Fibroblast of skin of back (primary cell): ENCODE measurements at places on chromosomes 12 and 14.
A peak's percentile ranks its signal among the peaks of the same experiment; 100 is the strongest.

DNA sequence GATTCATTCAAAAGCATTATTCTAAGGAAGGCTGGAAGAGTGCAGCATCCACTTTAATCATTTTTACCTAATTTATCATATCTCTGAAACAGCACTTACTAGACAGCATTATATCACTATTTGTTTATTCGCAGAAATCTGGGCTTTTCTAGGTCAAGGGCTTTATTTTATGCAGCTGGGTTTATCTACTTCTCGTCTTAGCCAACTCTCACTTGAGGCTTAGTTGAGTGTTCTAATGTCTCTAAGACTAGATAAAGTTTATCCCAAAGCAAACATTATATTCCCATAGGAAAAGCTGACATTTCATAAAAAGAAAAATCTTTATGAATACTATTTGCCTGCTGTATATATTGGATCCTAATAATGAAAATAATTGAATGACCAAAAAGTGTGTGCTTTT, 720.8 kb upstream of the FLRT2 start:
- DNase-seq: no peak

GRCh38 chr14:101855958-101856357, 94.4 kb downstream of the PPP2R5C start:
- DNase-seq: no peak

DNA sequence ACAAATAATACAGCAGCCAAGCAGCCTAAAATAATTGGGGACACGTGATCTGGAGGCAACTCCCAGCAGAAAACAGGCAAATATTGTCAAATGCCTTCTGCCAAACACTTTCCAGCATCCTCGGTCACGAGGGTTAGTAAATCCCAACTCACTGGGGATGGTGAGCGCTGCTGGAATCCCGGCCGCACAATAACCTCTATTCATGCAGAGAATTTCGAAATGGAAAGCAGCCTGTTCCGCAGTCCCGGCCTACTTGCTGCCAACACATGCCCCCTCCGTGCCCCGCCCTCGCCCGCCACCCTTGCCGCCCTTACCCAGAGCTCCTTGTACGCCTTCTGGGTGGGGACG, 62.2 kb downstream of the RFX4 start:
- no peak for DNase-seq

DNA sequence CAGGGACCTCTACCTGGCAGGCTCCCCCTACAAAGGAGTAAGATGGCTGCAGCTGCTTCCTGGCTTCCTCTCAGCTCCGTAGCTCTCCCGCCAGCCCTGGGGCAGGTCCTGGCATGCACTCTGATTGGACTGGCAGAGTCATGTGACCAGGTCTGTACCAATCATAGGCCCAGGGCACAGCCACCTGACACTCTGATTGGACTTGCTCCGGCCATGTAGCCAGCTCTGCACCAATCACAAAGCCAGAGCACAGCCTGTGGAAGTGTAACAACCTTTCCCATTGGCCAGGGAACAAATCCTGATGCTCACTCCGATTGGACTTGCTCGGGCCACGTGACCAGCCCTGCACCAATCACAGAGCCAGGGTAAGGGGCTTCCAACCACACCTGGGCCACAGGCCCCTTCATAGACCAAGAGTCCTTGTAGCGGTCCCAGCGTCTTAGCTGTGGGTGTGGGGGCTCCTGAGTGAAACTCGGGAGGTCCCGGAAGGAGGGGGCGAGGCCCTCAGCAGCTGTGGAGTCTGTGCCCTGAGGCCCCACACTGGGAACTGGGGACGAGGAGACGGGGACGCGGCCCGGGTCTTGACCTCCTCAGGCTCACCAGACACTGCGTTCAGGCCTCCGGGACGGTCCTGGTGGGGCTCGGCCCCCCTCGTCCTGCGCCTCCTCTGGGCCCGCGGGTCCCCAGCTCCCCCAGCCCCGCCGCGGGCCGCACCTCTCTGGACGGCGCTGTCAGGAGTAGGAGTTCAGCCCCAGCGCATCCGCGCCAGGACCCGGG, 210.6 kb downstream of the ADGRD1 start:
- no peak for DNase-seq

- peak; percentile 62 for DNase-seq
Observed at GRCh38 chr12:107402041-107403022, 283.3 kb upstream of the PWP1 start.

DNA sequence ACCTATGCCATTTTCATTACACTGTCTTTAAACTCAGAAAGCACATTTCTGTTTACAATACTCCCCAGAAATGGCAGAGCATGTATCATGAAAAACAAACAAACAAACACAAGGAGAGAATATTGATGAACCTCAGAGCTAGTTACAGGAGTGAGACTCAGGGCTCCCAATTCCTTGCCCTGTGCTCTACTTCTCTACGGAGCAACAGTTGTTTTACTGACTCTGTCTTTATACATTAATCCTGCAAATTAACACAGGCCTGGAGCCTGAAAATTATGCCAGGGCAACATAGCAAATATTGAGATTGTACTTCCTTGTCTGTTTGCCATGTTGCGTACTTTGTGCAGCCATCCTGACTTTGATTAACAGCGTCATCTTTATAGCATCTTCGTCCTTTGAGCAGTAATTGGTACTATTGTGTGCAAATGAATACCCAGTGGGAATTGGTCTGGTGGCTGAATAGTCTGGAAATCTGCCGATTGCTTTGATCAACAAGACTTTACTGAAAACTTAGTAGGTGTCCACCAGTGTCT, 15.2 kb upstream of the AKAP6 start:
- DNase-seq: no peak

GRCh38 chr12:6772726-6773589, 638 bp downstream of the LAG3 start:
- no peak for DNase-seq

DNA sequence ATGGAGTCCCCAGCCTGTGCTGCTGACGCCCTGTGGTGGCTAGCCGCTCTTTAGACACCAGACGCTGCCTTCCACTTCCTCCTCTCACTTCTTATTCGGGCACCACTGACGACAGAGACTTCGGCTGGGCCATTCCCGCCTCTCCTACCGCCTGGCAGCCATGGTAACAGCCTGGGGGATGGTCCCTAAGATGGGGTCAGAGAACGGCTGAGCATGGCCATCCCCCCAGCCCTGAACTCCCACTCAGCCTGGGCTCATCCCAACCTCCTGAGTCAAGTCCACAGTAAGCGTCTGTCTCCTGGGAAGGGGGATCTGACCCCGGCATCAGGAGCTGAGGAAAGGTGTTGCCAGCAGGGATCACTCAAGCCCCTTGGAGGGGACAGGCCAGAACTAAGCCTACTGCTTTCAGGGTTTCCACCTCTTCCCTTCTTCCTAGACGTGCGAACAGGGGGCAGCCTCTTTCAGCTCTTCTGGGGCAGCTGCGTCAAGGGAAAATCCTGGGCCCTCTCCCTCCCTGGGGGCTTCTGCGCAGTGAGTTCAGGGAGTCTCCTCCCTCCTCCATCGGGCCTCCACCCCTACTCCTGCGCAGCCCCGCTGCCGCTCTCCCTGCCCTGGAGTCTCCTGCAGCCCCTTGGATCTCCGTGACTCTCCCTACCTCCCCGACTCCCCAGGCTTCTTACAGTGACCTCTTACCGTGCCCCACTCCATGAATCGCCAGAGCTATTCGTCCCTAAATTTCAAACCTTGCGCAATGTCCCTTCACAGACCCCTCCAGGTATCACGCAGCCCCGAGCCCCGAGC, 643 bp upstream of the TAMALIN start:
- no peak for DNase-seq

- peak; percentile 45 for DNase-seq
Observed at GRCh38 chr14:30607156-30607780, 14.9 kb upstream of the SCFD1 start.

GRCh38 chr12:55671746-55672145, 35.1 kb downstream of the OR10P1 start:
- DNase-seq: no peak

- DNase-seq: no peak
Observed at GRCh38 chr12:131042834-131043245, 89.1 kb downstream of the ADGRD1 start.

DNA sequence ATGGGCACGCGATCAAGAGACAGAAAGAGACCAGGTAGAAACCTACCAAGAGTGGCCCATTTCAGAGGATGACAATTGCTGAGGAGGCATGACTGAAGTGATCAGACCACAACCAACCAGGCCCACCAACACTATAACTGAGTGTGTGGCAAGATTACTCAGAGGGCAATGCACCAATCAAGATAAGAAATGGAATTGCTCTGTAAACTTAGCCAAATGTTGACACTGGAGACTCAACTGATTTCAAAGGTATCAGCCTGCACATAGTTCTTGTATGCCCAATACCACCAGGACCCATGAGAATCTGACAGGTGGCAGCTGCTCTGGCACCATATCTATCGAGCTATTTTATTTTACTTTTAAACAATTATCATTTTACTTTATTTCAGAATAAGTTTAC, 128.9 kb downstream of the FOXN3 start:
- DNase-seq: no peak

GRCh38 chr14:71606064-71606463, 326.2 kb upstream of the RGS6 start:
- DNase-seq: no peak

GRCh38 chr14:51473808-51474565, 177.7 kb upstream of the FRMD6 start:
- DNase-seq: peak; percentile 83

DNA sequence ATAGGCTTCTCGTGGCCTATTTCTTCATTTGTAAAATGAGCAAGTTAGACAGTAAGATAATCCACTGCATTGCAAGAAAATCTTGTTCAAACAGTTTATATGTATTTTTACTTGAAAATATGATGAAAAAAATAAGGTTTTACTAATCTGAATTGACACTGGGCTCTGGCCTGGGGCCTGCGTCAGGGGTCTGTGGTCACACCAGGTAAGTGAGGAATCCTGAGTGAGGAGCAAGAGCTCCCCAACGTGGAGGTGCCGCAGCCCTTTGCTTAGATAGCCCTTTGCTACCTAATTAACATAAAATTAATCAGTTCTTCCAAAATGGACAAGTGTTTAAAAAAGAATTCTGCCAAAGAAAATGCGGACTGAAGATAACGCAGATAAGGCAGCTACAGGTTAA, 39.1 kb upstream of the STAB2 start:
- DNase-seq: no peak

- DNase-seq: peak; percentile 67
Observed at GRCh38 chr12:12606781-12607589, 4.7 kb upstream of the CREBL2 start.

- DNase-seq: no peak
Observed at GRCh38 chr12:57985685-57986084, 44.3 kb downstream of the ATP23 start.

GRCh38 chr14:22753586-22753985, 12.9 kb upstream of the OXA1L start:
- no peak for DNase-seq

GRCh38 chr14:32015166-32015565, 61.9 kb upstream of the ARHGAP5 start:
- DNase-seq: no peak

DNA sequence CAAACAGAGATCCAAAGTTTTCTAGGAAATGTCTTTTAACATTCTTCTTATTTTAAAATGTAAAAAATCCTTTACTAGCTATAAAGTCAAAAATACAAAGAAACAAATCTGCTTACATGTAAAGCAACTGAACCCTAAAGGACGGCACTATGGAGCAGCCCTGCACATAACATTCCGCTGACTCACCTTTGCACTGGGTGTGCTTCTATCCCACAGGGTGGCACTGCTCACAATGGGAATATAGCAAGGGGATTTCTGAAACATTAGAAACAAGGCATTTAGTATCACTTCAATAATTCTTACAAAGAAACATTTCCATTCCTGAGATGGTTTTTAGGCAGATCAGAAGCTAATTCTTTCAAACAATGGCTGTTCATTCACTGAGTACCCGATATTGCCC, 94.3 kb downstream of the C12orf42 start:
- DNase-seq: no peak

DNA sequence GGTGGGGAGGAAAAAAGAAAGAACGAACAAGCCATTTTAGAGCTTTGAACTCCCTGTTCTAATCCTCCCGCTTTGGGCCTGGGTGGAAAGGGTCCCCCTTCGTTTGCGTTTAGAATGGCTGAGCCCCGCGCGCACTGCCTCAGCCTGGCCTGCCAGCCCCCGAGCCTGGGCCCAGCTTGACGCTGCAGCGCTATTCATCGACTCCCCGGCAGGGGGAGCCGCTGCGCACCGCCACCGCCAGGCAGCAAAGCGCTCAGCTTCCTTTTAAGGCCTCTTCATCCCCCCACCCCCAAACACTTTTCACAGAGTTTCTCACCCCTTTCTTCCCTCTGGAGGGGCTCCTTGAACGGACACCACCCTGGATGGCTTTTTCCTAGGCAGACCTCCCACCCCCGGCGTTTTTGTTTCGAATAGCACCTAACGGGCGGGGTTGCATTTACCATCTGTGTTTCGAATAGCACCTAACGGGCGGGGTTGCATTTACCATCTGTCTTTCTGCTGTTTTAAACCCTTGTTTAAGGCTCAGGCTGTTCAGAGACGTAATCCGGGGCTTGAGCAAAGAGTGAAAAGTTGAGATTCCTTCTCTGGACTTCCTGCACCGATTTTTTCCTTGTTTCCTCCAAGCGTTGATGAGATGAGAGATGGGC, 56.4 kb upstream of the PIWIL1 start:
- DNase-seq: peak; percentile 20

- DNase-seq: no peak
Observed at GRCh38 chr12:52226446-52226845, 6.6 kb upstream of the KRT7 start.

DNA sequence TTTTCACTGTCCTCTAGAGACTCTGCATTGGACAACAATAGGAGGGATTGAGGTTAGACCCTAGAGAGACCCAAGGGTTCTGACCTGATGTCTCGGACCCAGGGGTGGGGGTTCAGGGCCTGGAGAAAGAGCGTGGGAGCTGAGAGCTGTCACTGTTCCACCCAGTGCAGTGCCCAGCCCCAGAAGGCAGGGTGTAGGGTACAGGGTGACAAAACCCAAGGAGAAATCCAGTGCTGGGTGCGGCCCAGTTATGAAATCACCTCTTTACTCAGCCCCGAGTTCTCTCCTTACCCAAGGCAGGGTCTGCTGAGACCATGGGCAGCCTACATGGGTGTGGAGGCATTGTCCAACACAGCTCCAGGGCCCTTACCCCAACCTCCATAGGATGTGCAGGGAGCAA, 2.6 kb downstream of the AQP2 start:
- DNase-seq: no peak

- no peak for DNase-seq
Observed at GRCh38 chr12:52486166-52487105, 6.6 kb downstream of the KRT6A start.

GRCh38 chr12:120496413-120497340, 764 bp downstream of the DYNLL1 start:
- DNase-seq: peak; percentile 48

- DNase-seq: no peak
Observed at GRCh38 chr14:99272899-99273765, 1.1 kb upstream of the BCL11B start.

DNA sequence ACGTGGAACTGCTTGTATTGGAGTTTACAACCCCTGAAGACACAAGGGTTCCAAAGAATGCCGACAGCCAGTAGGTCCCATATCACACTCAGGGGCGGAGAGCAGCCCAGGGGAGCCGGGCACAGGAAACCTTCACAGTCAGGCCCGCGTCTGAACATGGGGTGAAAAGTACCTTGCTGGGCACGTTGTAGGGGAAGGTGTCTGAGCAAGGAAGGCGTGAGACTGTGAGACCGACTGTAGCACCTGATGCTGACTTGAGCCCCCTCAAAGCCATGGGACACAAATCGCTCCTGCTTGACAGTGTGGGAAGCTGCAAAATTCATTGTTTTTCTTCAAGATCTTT, 14.7 kb downstream of the RIMBP2 start:
- no peak for DNase-seq

GRCh38 chr12:1977109-1977508, 27.1 kb downstream of the DCP1B start:
- no peak for DNase-seq

GRCh38 chr12:113242026-113242418, 20.8 kb downstream of the TPCN1 start:
- DNase-seq: no peak

- no peak for DNase-seq
Observed at GRCh38 chr12:81231574-81232368, 153.9 kb downstream of the ACSS3 start.
